ENCODE measurements at places on chromosomes 13 and 19.

DNA sequence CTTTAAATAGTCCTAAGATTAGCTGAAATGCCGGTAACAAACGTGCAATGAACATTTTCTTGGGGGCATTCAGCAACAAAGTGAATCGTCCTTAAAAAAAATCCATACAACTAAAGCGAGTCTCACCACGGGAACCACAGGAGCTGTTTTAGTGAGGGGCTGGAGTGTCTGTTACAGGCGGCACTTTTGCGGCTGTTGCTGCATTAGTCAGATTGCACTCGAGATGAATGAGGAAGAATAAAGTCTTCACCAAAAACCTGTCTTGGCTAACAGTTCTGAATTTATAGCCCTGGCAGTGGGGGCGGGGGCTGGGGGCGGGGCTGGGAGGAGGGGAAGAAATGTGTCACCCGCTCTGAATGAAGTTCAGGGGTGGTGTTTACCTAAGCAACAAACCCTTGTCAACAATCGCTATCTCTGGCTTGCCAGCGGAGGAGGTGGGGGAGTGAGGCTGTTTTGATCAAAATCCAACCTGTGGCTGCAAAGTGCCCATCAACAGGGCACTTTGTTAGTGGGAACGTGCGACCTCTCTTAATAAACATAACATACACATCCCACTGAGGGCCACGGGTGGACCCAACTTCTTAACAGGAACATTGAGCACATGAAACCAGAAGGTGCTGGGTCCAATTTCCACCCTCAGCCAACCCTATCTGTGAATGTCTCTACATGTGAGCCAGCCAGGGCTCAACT lies 44.5 kb downstream of the RFX2 start:
- DNase-seq: no peak

- DNase-seq: no peak
Measured at GRCh38 chr19:39053276-39054090, 21.1 kb upstream of the FBXO27 start.

- DNase-seq: no peak
Measured at GRCh38 chr13:76723551-76724232, 162.5 kb downstream of the KCTD12 start.

DNA sequence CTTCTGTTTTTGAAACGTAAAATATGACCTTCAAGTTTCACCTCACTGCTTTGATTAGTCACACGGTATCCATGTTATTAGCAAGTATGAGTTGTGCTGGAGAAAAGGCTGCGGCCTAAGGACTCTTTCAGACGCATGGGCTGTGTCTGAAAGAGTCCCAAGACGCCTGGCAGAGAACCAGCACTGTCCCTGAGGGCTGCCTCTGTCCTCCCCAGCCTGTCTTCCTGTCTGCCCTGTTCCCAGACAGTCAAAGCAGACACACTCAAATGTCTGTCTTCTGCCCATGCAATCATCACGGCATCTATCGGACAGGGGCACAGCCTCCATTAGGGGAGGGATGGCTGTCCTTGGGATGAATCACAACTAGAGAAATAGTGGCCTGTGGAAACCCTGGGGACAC lies 65.5 kb downstream of the DPY19L3 start:
- DNase-seq: no peak

DNA sequence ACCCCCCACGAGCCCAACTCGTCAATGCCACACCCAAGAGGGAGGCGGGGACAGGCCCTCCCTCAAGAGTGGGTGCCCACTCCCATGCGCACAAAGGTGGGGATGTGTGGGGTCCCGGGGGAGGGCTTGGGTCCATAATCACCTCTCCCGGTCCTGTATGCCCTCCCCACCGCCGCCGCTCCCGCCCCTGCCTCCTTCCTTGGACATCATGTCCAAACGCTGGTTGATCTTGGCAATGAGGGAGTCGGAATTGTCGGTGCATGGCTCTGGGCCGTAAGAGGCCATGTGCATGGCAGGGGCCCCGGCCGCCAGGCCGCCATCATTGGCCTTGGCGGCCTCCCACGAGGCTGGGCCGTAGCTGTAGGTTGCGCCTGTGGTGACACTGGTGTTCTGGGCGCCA lies 5.9 kb downstream of the AKAP8 start:
- no peak for DNase-seq

GRCh38 chr19:12752056-12752781 lies 628 bp downstream of the BEST2 start:
- no peak for DNase-seq

DNA sequence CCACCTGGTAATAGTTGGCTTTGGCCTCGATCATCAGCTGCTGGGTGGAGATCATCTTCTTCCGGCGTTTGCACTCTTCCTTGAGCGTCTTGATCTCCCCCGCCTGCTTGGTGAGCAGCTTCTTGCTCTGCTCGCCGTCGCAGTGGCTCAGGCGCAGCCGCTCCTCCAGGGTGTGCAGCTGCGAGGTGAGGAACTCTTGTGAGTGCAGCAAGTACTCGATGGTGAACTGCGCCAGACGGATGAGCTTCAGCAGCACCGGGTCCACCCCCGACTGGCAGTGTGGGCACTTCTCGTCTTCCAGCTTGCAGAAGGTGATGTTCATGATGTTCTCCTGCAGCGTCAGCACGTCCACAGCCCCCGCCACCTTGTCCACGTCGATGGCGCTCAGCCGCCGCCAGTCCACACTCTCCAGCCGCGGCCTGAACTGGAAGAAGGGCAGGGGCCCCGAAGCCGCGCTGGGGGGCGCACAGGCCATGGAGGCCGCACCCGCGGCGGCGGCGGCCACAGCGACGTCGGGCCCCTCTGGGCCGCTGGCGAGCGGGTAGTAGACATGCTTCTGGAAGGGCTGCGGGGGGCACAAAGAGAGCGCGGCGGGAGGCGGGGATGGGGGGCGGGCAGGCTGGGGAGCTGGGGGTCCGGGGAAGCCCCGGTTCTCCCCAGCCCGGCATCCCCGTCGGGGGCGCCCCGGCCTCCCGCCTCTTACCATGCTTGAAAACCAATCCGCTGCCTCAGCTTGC lies 3.0 kb downstream of the DZIP1 start:
- peak; percentile 76 for DNase-seq

GRCh38 chr13:26864576-26864975 lies 104.0 kb upstream of the GPR12 start:
- DNase-seq: no peak

DNA sequence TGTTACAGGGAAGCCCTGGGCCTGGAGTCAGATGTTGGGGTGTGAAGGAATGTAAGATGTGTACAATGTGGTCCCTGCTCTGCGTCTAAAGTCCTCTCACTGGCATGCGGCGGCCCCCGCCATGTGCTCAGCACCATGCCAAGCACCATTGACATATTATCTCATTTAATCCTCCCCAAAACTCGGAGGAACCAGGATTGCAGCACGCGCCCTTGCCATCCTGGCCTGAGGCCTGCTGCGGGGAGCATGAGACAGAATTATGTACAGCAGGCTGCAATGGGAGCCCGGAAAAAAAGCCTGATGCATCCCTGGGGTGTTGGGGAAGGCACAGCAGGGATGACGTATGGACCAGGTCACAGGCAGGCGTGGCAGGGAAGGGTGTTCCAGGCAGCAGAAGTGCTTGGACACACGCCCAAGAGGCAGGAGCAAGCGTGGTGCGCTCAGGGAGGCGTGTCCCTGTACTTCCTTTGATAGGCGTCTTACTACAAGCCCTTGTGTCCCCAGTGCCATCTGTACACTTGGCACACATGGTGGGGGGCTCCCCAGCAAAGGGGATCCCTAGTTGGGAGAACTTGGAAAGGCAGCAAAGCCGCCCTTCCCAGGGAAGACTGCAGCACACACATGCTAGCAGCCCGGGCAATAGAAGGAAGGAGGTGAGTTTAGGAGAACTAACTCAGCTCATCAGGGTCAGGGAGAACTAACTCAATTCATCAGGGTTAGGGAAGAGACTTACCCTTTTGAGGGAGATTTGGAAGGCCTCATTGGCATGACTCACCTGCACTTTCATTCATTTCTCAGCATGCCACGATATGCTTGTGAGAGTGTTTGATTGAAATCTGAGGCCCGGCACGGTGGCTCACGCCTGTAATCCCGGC lies 3.4 kb downstream of the EVI5L start:
- no peak for DNase-seq

DNA sequence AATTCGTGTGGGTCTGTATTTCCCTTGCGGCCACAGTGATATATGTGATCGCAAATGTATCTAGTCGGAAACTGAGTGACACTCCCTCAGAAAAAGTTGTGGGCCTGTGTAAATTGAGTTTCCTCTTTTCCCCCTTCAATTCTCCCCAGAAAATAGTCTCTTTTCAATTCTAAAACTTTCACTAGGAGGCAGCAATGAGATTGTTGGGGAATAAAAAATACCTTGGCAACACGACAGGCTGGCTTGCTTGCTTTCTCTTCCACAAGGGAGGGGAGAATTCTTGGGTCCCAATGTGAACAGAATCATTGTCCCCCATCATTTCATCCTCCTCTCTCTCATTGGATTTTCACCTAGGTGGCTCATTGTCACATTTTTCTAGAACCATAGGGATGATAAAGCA lies 3.7 kb upstream of the SOX21 start:
- no peak for DNase-seq

GRCh38 chr13:111577208-111577828 lies 256.9 kb downstream of the TEX29 start:
- no peak for DNase-seq

GRCh38 chr19:46631481-46631880 lies 4.5 kb downstream of the GNG8 start:
- DNase-seq: peak; percentile 88

GRCh38 chr19:38142176-38143035 lies 81.6 kb downstream of the DPF1 start:
- no peak for DNase-seq

GRCh38 chr19:49949742-49950589 lies 11.0 kb downstream of the SIGLEC11 start:
- no peak for DNase-seq

GRCh38 chr19:2027361-2027760 lies 11.8 kb upstream of the BTBD2 start:
- no peak for DNase-seq

- DNase-seq: no peak
Measured at GRCh38 chr13:30898678-30899241, 7.3 kb upstream of the MEDAG start.

DNA sequence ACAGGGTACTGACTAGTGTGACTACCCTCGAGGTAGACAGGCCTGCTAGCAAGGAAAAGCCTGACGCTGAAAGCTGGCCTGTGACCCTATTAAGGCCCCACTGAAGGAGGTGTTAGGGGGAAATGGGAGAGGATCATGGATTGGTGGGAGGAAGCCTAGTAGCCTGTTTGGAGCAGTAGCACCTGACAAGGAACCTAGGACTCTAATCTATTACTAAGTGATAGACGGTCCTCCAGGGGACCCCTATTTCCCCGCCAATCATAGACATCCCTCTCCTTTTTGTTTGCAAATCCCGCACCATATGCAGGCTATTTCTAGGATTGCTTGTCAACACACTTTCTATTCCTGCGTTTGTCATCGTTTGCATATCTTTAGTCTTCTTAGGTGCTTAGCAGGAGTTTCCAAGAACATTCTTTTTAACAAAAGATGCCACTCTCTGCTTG lies 1338.8 kb upstream of the MIR17HG start:
- no peak for DNase-seq

- no peak for DNase-seq
Measured at GRCh38 chr13:100108913-100109507, 20.1 kb downstream of the PCCA start.

- no peak for DNase-seq
Measured at GRCh38 chr13:20609145-20609544, 42.2 kb downstream of the IFT88 start.

GRCh38 chr13:109818886-109819285 lies 32.5 kb upstream of the IRS2 start:
- no peak for DNase-seq

DNA sequence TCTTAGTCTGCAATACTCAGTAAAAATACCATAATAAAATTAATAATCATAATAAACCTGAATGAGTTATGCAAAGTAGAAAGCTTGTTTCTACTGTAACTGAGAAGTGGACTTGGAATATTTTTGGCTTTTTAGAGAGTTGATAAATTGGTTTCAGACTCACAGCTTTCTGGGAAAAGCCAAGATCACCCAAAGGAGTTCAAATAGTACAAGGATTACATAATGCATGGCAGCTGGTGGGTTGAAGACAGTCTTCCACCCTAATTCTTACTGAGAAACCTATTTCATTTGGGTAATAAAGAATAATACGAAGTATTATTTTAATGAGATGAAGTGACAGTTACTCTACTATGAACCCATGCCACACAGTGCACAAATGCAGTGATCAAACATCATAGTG lies 139.4 kb upstream of the KLF12 start:
- DNase-seq: no peak

DNA sequence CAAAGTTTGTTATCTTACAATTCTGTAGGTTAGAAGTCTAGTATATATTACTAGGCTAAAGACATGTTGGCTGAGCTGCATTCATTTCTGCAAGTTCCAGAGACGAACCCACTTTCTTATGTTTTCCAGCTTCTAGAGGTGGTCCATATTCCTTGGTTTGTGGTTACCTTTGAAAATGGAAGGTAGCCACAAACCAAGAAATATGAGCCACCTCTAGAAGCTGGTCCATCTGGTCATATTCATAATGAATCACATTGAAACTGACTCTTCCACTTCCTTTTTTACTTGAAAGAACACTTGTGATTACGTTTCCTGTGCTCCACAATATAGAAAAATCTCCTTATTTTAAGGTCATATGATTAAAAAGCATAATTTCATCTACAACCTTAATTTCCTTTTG lies 943.0 kb upstream of the PCDH9 start:
- DNase-seq: no peak

GRCh38 chr19:45809643-45810159 lies 5.4 kb downstream of the RSPH6A start:
- no peak for DNase-seq

- no peak for DNase-seq
Measured at GRCh38 chr19:31352782-31353651, 3.8 kb upstream of the TSHZ3 start.

GRCh38 chr19:38734426-38735256 lies 9.6 kb downstream of the CAPN12 start:
- DNase-seq: peak; percentile 65

All from sigmoid colon (tissue), 7 donors.